GM10248 (cell line): ENCODE measurements at places on chromosomes 1 and 21.

DNA sequence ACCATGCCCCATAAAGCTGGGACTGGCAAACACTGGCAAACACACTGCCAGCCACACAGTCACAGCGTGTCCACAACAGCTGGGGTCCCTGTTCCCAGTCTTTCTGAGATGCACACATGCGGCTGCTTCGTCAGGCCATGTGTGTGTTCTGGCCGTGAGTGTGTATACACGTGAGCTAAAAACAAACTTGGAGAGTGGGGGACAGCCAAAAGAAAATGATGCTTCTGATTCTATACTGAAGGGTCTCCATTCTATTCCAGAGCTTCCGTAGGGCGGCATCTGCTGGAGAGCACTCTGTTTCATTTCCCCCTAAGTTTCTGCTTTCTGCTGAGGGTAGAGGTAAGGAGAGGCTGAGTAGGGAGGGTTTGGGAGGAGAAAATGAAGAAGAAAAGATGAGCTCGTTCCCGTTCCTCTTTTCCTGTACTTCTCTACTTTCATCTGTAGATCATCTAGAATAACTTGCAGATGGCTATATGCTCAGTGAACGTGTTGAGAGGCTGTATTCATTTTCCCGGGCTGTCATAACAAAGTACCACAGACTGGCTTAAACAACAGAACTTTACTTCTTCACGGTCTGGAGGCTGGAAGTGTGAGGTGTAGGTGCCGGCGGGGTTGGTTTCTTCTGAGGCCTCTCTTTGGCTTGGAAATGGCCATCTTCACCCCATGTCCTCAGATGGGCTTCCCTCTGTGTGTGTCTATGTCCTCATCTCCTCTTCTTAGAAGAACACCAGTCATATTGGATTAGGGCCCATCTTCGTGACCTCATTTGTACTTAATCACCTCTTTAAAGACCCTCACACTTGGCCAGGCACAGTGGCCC is 151.6 kb downstream of the TOMM20 start:
- no peak for DNase-seq

DNA sequence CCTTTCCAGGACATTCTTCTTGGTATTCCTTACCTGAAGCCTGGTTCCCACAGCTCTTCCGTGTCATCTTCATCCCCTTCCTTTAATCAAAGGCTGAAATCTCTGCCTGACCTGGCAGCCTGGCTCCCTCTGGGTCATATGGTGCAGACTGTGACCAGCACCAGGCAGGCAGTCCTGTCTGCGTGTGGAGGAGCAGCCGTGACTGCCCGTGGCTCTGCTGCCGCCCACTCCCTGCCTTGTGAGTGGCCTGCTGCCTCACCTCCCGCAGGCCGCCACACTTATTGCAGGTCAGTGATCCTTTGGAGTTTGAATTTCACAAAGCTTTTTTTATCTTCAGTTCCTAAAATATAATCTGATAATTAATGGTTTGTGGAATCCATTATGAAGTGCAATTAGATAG is 36.2 kb upstream of the EPHA8 start:
- no peak for DNase-seq

DNA sequence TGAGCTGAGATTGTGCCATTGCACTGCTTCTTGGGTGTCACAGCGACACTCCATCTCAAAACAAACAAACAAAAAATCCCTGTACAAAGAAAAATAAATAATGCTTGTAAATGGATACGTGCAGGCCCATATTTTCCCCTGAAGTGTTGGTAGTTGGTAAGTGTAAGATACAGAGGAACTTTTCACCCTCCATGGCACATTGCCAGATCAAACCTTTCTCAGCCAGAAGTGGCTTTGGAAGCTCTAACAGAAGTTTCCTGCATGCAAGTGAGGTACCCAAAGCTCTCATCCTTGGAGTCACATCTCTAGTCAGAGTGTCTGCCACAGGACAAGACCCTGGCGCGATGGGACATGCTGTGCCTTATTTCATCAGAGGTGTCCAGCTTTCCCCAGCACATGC is 7.3 kb downstream of the NDUFV3 start:
- DNase-seq, result no peak

DNA sequence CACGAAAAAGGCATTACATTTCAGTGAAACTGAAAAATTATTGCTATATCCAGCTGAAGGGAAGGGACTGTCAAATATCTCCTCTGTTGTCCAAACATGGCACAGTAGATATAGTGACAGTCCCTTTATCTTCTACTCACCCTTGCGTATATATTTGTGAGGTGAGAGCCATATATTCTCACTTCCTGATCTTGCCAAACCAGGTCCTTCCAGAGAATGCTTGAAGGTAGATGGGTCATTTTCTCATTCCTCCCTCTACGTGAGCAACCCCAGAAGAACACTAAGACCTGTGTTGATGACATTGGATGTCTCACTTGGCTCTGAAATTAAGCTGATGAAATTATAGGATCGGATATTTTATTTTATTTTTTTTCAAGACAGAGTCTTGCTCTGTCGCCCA is 151.2 kb downstream of the DHRS3 start:
- DNase-seq, result no peak

- DNase-seq, result no peak
Measured at GRCh38 chr1:110112656-110113055, 413 bp downstream of the UBL4B start.

DNA sequence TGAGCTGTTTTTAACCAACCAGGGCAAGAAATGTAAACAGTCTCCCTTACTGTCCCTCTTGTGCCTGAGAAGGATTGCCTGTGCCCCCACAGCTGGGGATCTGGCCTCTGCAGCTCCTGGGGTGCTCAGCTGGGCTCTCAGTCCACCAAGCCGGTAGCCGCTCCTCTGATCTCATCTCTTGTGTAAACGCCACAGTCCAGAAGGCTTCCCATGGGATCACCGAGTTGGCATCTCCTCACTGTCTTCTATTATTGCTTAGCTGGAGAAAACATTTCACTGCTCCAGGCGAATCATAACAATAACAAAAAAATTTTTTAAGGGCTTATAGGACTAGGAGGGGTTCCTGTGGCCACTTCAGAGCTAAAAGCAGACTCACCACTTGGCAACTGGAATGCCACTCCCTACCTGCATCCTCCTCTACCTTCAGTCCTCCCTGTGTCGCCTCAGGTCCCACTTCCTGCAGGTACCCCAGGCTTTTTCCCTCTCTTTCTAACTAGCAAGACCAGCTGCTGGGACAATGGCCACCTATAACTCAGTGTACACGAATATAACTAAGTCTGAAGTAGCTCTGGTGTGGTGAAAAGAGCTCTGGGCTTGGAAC is 75.8 kb downstream of the ATP1A1 start:
- DNase-seq, result no peak

DNA sequence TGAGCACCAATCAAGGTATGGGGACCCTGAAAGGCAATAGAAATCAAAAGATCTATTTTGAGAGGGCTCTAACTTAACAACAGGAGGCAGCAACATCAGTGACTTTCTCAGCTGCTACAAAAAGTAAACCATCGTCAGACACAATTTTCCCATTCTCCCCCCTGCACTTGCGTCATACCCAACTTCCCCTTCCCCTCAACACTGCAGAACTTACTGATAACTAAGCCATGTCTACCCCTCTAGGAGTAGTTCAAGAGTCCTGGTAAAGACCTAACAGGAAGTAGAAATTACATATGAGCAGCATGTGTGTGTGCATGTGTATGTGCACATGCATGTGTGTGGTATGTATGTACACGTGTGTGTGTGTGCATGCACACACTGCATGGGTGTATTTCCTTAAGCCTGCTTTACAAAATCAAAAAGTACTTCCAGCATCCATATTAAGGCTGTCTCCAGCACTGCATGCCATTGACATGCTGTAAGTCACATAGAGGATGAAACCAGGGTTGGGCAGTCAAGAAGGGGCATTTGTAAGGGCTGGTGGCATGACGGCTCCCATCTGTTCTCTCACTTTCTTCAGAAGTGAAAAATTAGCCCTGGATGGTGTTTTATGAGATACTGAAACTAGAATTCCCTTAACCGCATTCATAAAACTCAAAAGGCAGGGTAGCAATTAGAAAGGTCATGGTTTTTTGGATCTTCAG is 460.1 kb upstream of the RUNX1 start:
- no peak for DNase-seq

GRCh38 chr1:29900104-29900679 is 663.9 kb downstream of the PTPRU start:
- no peak for DNase-seq

- no peak for DNase-seq
Measured at GRCh38 chr1:219296430-219297355, 123.0 kb downstream of the LYPLAL1 start.

DNA sequence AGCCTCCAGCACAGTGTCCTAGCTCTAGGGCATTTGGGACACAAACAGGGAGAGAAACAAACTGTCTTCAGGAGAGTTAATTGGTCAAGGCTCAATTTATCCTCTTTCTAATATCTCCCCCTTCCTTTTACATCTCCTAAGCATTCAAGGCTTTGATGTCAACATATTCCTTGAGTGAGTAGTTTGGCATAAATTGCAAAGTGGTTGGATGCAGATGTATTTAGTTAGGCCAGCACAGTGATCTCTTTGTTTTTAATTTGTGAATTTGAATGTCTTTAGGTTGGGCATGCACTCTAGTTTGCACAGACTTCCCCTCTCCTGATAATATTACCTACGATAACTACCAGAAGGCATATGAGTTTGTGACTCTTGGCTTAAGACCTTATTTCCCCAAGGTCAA is 12.5 kb upstream of the OLFML2B start:
- no peak for DNase-seq

GRCh38 chr1:25028907-25029599 is 99.0 kb upstream of the RUNX3 start:
- no peak for DNase-seq

- peak; percentile 35 for DNase-seq
Measured at GRCh38 chr1:78617615-78618026, 2.6 kb upstream of the IFI44L start.

GRCh38 chr1:229784834-229785233 is 158.8 kb downstream of the URB2 start:
- no peak for DNase-seq

DNA sequence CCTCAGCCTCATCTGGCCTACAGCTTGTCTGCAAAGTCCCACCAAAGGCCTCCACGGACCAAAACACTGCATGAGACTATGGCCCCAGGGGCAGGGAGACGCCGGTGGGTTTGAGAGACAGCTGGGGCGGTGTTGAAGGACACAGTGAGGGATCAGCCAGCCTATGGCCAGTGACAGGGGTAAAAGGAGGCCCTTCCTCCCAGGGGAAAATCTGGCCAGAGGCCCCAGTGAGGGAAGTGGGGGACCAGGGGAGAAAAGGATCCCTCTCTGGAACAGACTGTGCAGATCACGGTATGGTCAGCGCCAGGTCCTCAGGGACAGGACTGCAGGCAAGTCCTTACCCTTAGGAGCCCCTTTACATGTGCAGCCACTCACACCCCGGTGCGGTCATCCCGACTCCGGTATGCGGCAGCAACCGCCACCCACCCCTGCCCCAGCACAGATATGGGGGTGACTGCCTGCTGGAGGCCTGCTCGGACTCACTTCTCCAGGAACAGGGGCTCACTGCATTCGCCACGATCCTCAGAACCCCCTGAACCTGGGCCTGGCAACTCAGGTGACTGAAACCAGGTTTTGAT is 1.3 kb downstream of the CERS2 start:
- peak; percentile 36 for DNase-seq

GRCh38 chr1:179082333-179082998 is 596 bp downstream of the TOR3A start:
- DNase-seq, result peak; percentile 44

GRCh38 chr1:185042737-185043136 is 2.6 kb upstream of the RNF2 start:
- no peak for DNase-seq

GRCh38 chr1:25520446-25521061 is 22.9 kb upstream of the LDLRAP1 start:
- DNase-seq, result peak; percentile 72

GRCh38 chr1:44484155-44484688 is 79.2 kb downstream of the RNF220 start:
- no peak for DNase-seq
